ENCODE measurements at places on chromosomes 3 and 15. TPM values are rescaled to one million over a fixed set of nuclear protein-coding genes. Genes with fewer than 3 reads are reported as not detected.

The ONECUT1 gene
- 14.1 TPM for total RNA-seq

The WHAMM gene
- 4.0 TPM for total RNA-seq

The ARPP21 gene
- total RNA-seq: 0.42 TPM

The GNAT1 gene
- total RNA-seq: not detected

DNA sequence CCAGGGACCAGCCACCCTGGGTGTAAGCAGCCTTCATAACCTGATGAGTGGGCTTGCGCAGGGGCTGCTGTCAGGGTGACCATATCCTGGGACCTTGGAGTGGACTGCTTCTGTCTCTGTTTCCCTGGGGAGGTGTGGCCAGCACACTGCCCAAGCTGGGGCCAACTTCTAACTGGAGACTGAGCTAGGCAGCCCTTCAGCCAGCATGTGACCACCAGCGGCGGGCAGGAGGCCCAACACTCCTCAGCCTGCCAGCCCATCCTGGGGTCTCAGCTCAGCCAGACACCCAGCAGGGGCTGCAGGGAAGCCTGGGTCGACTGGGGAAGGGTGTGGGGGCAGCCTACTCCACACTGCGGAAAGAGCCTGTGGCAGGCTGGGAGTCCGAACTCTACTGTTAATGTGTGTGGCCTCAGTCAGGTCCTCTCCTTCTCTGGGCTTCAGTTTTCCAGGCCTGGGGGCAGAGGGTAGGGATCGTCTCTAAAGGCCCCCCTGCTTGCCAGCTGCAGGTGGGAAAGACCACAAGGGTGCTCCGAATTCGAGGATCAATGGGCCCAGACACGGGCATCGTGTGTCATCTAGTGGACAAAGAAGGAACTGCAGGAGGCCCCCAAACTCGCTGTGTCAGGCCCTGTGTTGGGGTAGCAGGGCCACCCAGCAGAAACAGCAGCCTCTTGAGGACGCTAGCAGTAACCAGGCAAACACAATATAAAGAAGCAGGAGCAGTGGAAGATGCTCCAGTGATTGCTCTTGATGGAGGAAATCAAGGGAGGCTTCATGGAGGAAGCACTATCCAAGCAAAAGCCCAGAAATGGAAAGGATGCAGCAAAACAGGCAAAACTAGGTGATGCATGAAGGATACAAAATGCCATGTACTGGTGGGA, 2.0 kb upstream of the SEMA3G start:
- peak; percentile 84 for DNase-seq
- H3K27me3 ChIP-seq: no peaks in the 10 kb centered on the region
- peaks cover 8% of the 10 kb centered on the region for H3K4me1 ChIP-seq
- no peaks in the 10 kb centered on the region for H3K36me3 ChIP-seq
- no peak overlapping the region for H3K27ac ChIP-seq
- no peak overlapping the region for H3K4me3 ChIP-seq

DNA sequence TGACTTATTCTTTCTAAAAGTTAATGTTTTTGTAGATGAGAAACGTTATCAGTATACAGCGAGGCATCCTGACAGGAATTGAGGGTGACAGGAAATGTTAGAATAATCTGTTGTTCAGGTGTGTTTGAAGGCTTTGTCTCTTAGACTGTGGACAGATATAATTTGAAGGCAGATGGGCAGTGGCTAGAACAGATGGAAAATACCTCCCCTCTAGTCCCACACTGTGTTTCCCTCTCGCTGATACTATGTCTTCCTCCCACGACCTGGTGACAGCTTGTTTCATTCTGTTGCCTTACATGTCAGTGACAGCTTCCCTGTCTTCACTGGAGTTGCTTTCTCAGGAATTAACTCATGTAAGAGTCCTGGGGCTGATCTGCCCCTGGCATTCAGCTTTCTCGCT, 125.3 kb downstream of the MYRIP start:
- peaks cover 2% of the 10 kb centered on the region for H3K4me1 ChIP-seq
- no peaks in the 10 kb centered on the region for H3K36me3 ChIP-seq
- H3K27ac ChIP-seq: no peak overlapping the region

DNA sequence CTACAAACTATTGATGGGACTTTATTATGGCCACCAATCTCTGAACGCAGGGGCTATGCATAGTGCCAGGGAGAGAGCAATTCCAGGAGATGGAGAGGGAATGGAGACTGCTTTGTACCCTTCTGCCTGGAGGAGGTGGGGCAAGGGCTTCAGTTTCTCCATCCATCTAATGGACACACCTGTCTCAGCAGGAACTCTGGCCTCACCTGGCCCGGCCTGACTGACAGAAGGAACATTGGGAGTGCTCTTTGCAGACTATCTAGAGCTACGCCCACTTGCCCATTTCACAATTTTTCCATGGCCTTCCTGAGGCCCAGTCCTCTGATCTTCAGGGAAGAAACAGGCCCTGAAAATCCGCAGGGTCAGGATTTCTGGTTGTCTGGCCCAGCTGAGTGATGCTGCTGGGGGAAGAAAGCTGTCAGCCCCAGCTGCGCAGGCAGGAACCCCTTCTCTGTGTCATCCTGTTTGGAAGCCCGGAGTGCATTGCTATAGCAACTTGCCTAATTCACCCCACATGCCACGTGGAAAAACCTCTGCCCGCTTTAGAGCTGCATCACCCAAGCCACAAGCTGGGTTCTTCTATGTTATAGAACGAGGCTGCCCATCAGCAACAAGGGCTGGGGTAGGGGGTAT, 6.4 kb downstream of the ITGA11 start:
- no peaks in the 10 kb centered on the region for H3K4me1 ChIP-seq
- no peaks in the 10 kb centered on the region for H3K36me3 ChIP-seq
- DNase-seq: no peak
- peaks cover 4% of the 10 kb centered on the region for H3K27me3 ChIP-seq
- no peak overlapping the region for H3K4me3 ChIP-seq
- H3K27ac ChIP-seq: no peak overlapping the region

DNA sequence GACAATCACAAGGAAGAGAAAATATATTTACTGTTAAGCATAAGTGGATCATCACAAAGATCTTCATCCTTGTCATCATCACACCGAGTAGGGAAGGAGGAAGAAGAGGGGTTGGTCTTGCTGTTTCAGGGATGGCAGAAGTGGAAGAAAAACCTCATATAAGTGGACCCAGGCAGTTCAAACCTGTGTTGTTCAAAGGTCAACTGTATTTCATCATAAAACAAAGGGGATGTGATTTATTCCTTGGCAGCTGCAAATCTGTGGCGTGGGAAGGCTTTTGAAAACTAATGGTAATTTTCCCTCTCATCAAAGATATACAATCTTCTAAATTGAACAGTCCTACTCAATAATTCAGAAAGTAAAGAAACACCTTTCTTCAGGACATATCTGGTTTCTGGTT, 129.9 kb upstream of the ABI3BP start:
- H3K27ac ChIP-seq: no peak overlapping the region
- no peaks in the 10 kb centered on the region for H3K36me3 ChIP-seq
- H3K27me3 ChIP-seq: no peaks in the 10 kb centered on the region
- no peak for DNase-seq

The KBTBD13 gene
- not detected for total RNA-seq

Data from liver (tissue), 10 donors.